AML-193 (cell line): ENCODE measurements at places on chromosomes 3 and 15.

DNA sequence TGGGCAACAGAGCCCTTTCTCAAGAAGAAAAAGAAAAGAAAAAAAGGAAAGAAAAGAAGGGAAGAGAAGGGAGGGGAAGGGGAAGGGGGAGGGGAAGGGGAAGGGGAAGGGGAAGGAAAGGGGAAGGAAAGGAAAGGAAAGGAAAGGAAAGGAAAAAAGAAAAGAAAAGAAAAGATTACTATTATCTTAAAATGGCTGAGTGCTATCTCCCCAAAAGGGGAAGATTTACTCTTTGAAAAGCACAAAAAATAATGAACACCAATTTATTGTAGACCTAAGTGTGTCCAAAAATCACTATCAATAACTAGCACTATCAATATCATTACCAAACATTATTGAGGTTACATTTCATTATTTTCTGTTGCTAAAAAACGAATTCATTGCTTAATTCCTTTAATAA lies 89.0 kb downstream of the ATP1B3 start:
- DNase-seq = no peak

GRCh38 chr15:66164788-66165187 lies 88.8 kb downstream of the MEGF11 start:
- DNase-seq = no peak

DNA sequence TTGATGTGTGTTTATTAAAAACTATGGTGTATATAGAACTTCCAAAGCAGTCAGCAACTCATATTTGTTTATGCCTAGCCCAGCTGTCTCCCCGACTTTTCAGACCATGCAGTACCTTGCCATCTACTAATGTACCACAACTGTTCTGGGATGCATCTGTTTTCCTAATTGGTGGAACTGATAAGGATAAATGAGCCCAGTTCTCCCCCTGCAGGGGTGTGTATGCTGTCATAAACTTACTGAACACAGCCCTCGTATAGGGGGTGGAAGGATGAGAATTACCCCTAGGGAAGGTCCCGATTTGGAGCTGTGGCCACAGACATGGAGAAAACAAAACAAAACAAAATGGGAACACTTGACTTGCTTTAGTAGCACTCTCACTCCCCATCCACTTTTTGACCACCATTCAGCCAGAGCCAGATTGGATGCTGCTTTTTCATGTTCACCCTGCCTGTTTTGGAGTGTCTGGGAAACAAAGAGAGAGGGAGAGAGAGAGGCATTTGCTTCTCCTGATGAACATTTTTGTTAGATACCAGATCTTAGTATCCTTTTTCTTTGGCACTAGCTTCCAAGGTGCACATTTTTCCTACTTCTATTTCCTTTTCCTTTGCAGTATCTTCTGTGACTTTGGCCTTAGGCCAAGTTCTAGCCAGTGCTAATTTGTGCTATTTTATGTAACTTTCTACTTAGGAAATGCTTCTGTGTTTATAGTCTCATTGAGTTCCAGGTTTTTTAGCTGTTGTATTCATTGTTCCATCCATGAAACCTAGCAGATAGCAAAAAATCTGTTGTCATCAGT lies 29.1 kb downstream of the CADM2 start:
- DNase-seq = no peak

DNA sequence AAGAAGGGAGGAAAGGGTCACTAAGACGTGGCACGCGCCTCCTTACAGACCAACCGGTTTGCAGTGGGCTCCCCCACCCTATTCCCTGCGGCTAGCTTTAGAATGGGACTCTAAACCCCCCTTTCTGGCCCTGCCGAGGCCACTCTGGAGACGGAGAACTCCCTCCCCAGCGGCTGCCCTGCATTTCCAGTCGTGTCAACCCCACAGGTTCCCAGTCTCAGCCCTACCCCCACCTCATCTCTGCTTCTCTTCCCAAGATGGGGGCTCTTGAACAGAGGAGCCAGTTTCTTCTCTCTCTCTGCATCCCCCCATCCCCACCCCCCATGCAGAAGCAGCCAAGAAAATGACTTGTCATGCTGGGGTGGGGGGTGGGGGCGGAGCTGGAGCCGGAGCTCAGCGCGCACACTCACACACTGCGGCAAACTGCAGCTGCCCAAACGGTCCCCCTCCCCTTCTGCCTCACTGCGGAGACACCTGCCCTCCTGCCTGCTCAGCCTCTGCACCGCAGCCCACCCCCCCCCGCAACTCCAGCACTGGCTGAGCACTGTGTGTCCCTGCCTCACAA lies 871 bp downstream of the MAP1A start:
- no peak for DNase-seq

GRCh38 chr3:64445109-64445943 lies 220.1 kb upstream of the PRICKLE2 start:
- DNase-seq = no peak

DNA sequence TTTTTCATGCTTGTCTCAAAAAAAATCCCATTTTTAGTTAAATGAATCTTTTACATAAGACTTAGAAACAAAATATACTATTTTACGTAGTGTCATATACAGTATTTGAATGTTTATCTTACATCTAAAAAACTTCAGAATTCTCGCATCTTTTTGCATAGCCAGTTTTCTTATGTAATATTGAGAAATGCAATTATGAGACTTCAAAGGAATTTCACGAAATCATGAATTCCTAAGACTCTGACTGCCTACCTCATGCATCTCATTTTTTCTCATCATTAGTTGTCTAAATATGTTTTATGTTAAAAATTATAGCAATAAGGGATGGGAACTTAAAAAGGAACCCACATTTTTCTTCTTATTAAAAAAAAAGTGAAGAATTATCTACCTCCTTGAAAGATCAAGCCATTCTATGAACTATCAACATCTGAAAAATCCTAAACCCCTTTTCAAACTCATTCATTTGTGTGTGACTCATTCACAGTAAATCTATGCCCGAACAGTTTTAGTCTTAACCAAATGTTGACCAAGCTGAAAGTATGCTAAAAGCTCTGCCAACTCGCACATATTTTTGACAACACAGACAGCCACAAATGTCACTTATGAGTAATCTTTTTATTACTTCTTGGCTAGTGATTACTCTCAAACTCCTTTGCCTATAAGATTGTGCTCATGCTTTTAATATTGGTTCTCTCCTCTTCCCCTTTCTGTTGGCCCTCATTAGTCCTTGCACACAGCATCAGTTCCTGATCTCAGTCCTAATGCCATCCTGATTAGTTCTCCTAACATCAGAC lies 115.9 kb downstream of the DCLK3 start:
- DNase-seq = no peak

GRCh38 chr15:73161546-73161945 lies 109.3 kb downstream of the NEO1 start:
- no peak for DNase-seq

GRCh38 chr3:53773021-53773436 lies 73.2 kb downstream of the CHDH start:
- DNase-seq = no peak

GRCh38 chr3:65083240-65083639 lies 395.4 kb upstream of the ADAMTS9 start:
- no peak for DNase-seq

DNA sequence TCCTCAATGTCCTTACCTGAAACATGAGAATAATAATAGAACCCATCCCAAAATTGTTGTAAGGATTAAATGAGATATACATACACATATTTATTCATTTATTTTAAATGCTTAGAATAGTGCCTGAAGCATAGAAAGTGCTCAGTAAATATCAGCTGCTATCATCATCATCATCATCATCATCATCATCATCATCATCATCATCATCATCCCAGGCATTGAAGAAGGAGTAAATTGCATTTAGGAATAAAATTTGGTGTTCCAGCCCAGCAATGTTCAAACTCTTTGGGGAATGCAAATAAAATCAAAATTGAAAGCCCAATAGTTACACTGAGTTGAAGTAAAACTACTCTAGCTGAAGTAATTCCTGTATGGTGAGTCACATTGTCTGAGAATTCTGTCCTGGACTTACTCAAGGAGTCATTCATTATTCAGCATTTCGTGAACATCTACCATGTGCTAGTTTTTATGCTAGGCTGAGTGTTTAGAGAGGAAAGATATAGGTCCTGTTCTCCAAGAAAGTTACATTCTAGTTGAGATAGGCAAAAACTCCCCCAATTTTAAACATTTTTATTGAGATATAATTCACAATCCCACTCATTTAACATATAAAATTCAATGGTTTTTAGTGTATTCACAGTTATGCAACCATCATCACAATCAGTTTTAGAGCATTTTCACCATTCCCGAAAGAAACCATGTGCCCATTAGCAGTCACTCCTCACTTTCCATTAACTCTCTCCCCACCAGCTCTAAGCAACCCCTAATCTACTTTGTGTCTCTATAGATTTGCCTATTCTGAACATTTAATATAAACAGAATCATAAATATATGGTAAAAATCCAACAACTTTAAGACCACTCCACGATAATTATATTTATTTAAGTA lies 107.2 kb downstream of the FRMD5 start:
- no peak for DNase-seq

- no peak for DNase-seq
Measured at GRCh38 chr3:102530415-102531181, 95.8 kb downstream of the ZPLD1 start.

GRCh38 chr3:72100601-72101187 lies 315.7 kb upstream of the PROK2 start:
- peak; percentile 92 for DNase-seq

- no peak for DNase-seq
Measured at GRCh38 chr15:101675796-101676582, 23.8 kb upstream of the TM2D3 start.

DNA sequence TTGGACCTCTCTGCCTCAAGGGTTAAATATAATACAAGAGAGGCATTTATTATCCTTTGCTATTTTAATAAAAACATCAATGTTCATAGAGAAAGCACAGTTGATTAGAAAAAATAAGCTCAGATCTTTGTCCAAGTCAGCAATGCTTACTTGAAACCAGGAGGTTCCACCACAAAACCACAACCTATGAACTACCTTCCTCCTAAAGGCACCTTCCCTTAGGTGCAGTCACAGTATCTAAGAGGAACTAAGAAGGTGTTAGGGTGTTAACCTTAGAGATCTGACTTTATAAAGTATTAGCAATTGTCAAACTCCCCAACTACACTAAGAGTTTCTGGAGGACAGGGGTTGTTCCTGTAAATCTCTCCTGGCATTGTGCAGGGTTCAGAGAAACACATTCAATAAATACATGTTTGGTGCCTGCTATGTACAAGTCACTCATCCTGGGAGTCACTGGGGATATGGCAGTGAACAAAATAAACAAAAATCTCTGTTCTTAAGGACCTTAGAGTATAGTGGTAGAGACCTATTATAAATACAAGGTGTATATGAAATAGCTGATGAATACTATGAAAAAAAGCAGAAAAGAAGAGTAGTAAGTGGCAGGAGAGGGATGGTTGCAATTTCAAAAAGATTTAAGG lies 208.6 kb downstream of the NFKBIZ start:
- no peak for DNase-seq

DNA sequence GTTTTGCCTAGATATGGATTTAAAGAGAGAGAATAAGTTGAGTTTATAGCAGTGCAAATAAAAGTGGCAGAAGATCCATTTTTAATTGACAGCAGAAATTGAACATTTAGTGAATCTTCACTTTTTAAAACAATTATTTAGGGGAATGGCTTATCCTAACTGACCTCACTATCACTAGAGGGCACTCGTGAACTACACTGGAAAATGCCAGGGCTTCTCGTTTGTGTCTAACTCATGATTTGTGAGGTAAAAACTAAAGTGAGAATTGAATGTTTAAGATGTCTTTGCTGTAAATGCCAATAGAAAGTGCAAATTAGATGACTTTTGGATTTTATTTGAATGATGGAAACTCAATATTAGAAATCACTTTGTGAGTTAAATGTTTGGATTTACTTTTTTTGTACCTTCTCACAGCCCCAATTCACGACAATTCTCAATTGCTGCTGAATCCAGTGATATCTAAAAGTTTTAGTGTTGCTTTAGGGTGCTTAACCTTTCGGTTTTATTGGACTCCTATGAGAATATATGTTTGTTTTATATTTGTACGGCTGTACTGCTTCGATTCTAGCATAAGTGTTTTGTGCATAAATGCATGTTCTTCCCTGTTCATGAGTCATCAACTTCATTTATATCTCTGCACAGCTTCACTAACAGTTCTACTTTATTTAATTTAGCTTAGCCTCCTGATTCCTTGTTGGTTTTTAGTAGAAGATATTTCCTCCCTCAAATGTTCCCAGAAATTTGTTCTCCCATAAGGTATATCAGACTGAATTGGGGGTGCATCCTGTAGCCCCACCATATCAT lies 462.1 kb downstream of the MFSD1 start:
- DNase-seq = peak; percentile 39

DNA sequence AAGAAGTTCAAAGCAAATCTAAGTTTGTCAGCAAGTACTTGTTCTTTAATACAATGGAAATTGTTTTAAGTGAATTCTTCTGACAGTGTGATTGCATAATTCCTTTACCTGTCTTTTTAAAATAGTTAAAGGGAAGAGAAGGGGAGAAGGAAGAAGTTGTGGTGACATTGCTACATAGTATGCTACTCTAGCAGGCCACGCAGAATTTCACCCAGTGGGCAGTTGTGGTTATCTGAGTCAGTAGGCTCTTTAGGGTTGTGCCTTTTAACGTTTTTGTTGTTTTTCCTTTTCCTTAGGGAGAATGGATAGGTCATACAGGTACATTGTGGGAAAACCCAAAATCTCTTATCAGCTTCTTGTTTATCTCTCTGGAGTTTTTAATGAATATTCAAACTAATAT lies 40.4 kb downstream of the KIF15 start:
- peak; percentile 86 for DNase-seq

DNA sequence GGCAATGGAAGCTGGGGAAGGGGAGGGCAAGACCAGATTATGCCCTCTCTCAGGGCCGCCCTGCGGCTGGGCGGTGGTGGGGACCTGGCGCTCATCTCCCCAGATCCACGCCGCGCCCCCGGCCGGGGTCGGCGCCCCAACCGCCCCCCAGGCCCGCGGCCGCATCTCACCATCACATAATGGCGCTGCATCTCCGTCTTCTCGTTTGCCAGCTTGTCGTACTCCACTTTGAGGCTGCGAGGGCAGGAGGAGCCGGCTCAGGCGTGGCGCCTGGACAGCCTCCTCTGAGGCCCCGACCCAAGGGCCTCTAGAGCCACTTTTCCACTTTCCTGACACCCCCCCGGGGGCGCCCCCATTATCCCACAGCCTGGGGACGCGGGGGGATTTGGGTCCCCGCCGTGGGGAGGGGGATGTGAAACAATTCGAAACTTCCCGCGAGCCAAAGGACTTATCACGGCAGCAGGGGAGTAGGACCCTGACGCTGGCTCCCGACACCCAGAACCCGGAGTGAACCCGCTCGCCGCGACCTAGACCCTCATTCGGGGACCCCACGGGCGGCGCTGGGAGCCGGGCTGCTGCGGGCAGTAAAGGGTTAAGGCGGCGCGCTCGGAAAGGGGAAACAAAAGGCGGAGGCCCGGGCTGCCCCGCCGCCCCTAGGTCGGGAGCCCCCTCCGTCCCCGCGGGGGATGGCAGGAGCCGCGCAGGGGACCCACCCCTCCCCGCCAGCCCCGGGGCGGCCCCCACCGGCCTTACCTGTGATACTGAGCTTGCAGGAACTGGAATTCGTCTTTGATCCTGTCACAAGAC lies 2.1 kb downstream of the TLE3 start:
- no peak for DNase-seq

GRCh38 chr3:1462856-1463450 lies 370.1 kb downstream of the CNTN6 start:
- no peak for DNase-seq
